ENCODE measurements at places on chromosomes 5 and 9.

- DNase-seq: no peak
These were observed 1.0 kb downstream of the NREP start for GRCh38 chr5:111755942-111756381.

DNA sequence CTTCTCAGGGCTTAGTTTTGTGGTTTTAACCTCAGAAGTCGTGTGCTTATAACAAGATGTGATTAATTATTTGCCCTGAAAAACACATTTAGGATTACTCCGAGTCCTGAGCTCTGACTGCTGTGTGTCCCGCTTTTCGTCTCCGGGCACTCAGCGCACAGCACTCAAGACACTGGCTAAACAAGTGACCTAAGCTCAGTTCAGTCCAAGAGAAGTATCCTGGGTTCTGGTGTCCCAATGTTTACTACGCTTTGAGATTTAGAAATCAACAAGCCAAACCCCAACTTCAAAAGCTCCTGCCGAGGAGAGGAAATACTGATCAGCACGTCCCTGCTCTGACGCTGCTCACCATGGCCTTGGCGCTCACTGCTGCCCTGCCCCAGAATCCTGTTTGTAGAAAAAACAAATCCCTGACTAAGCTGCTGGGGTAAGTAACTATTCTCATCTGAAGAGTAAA, 53.2 kb downstream of the IPPK start:
- no peak for DNase-seq

DNA sequence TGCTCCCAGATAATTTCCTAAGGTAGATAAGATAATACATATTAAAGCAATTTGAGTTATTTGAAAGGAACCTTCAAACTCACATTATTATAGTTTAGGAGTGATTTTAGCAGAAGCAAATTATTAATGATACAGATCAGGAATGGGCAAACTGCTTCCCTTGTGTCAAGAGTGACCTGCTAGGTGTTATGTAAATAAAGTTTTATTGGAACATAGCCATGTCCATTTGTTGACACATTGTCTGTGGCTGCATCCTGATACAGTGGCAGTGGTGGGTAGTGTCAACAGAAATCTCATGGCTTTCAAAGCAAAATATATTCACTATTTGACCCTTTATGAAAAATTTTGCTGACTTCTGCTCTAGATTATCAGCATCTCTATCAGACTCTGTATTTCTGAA, 11.4 kb upstream of the BASP1 start:
- DNase-seq: no peak

DNA sequence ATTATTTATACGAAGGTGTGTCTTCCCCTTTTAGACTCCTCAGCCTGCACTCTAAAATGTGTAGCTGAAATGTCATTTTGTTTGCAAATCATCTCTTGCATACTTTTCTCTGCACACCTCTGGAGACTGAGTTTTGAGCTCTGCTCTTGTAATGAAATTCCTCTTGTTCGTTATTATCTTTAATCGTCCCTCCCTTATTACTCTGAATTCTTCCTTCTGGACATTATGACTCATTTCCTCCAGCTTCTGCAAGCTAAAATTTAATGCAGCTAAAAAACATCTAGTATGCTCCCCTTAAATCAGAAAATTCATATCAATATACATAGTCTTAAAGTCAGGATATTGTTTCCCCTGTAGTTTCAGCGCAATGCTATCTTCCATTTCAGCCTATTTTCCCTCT, 13.5 kb downstream of the ISL1 start:
- DNase-seq: no peak

DNA sequence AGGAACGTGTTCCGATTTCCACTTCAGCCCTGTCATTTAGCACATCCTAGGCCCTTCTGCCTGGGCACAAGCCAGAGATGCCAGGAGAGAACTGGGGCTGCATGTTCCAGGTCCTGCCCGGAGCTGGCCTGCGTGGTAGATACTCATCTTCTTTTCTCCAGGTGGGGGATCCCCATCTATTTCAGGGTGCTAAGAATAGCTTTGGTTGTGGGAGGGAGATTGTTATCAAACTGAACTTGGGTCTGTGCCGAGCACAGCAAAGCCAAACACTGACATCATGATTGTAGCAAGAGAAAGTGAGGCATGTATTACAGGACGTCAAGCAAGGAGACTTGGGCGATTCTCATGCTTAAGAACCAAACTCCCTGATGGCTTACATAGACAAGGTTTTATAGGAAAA, 18.2 kb downstream of the C9orf153 start:
- DNase-seq: peak; percentile 37

- DNase-seq: peak; percentile 40
These were observed at the start of gene AFAP1L1 for GRCh38 chr5:149271716-149272563. Gene AFAP1L1, plus strand, starts transcription at chr5:149271859. Its CDS starts 110 bp downstream, at chr5:149271969.

DNA sequence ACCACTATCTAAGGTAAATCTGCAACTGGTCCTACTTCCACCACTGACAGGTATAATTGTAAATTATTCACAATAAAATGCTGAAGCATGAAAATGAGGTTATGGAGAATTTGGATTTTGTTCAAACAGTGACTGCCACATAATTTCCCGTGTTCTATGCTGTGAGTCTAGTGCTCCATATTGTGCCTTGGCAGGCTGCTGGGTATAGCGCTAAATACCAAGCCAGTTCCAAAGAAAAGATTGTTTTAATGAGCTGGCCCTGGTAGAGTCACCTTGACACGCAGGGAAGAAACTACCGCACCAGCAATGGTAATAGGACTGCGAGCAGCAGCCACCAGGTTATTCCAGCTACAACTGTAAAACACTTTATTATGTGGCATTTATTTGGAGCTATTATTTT, 30.4 kb downstream of the PSMB7 start:
- no peak for DNase-seq

GRCh38 chr9:79430619-79431018, 141.1 kb upstream of the TLE4 start:
- DNase-seq: no peak

DNA sequence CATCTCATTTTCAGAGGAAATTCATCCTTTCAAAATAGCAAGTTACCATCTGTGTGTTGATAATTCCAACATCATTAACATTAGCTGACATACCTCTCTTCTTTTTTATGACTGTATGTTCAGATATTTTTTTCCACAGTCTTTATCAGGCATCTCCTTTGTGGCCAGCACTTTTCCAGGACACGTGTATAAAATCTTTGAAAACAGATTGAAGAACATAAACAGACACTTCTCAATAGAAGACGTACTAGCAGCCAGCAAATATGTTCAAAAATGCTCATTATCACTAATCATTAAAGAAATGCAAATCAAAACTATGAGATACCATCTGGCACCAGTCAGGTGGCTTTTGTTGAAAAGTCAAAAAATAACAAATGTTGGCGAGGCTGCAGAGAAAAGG, 734.3 kb downstream of the SEMA5A start:
- no peak for DNase-seq

DNA sequence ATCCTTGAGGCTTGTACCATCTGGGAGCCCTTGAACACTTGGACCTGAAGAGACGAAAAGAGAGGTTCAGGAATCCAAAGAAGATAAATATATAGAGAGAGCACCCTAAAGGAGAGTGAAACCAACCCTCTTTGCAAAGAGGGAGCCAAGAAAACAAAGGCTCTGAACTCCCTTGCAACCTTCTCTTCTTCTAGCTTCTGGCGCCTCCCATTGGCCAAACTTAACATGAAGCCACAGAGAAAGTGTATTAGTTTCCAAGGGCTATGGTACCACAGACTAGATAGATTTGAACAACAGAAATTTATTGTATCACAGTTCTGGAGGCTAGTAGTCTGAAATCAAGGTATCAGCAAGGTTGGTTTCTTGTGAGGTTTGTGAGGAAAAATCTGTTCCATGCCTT, 175.1 kb downstream of the HCN1 start:
- no peak for DNase-seq

DNA sequence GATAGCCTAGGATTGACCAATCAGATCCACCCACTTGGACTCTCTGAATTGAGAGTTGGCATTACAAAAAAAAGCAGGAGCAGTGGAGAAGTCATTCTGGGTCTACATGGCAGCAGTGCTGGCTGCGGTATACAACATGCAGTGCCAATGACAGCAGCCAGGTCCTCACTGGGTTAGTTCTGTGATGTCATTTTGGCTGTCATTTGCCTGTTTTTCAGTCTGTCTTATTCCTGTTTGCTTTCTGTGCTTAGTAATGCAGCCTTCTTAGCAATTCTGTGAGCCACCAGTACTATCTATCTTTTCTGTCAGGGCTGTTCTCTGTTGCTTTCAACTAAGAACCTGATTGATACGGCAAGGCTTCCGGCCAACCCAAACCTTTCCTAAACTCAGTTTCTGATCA, 471.8 kb downstream of the BNC2 start:
- no peak for DNase-seq

GRCh38 chr9:120876842-120877240, at the start of gene PHF19:
Gene PHF19, minus strand, starts transcription at chr9:120877188. Its CDS starts 2,447 bp downstream, at chr9:120874741.
- DNase-seq: peak; percentile 67

GRCh38 chr9:119959846-119960545, 590.8 kb upstream of the BRINP1 start:
- no peak for DNase-seq

GRCh38 chr5:176658817-176659511, 11.7 kb downstream of the TSPAN17 start:
- DNase-seq: no peak

- DNase-seq: no peak
These were observed 14.6 kb downstream of the ENTREP1 start for GRCh38 chr9:69339620-69340019.

- DNase-seq: no peak
These were observed 111.8 kb downstream of the MARCHF3 start for GRCh38 chr5:126918615-126918957.

GRCh38 chr5:38739011-38739704, 106.7 kb upstream of the OSMR start:
- DNase-seq: no peak

- DNase-seq: no peak
These were observed 37.1 kb upstream of the RAPGEF6 start for GRCh38 chr5:131671994-131672655.

DNA sequence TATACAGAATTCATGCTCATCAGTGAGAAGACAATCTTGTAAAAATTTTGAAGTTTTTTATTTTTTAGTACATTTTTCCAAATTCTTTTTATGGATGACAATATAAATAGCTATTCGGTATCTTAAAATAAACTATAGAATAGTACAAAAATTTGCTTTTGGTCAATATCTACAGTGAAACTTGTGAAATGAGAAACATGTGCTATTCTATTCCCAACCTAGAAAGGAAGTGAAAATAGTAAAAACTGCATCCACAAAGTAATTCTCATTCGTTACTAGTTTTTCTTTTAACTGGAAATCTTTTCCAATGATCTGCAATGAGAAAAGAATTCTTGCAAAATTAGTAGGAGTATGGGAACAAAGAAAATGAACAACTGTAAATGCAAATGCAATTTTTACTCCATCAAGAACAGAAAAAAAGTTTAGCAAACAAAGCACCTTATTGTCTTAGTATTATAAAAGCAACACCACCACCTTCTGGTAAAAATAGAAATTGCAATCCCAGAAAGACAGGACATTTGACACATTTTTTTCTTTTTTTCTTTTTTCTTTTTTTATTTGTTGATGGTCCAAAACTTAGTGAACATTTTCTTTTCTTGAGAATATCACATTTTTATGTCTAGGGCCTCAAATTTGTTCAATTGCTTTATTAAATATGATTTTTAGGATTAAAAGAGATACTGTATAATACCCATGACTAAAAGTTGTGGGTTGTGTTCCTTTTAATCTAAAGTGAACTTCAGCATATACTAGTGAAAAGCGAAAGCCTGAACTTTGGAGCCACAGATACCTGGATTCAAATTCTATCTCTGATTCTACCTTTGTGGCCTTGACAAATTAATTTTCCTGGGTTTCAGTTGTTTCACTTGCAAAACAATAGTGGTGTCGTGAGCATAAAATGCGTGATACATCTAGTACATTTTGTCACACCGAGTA, 72.3 kb downstream of the SLCO4C1 start:
- no peak for DNase-seq
